ENCODE measurements at places on chromosomes 2 and 18.

DNA sequence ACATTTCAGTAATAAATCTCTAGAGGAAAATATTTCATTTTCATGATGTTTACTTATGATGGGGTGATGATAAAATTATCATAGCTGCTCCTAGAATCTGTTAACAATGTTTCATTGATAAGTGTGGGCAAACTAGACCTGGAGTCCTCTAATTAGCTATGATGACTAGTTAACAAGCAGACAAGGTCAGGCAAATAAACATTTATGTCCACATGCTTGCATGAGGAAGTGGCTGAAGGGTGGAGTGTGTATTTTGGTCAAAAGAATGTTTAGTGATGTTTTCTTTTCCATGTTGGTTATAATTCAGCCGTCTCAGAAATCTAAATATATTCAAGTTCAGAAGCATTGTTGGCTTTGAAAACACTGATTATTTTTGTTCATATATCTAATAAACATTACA lies 99.9 kb upstream of the FN1 start:
- DNase-seq: no peak

- DNase-seq: peak; percentile 44
These were observed 1.6 kb downstream of the CTIF start for GRCh38 chr18:48540251-48541025.

GRCh38 chr2:131040661-131041401 lies 52.4 kb downstream of the FAM168B start:
- DNase-seq: no peak

- DNase-seq: no peak
These were observed 22.7 kb upstream of the OTOS start for GRCh38 chr2:240162939-240163714.

DNA sequence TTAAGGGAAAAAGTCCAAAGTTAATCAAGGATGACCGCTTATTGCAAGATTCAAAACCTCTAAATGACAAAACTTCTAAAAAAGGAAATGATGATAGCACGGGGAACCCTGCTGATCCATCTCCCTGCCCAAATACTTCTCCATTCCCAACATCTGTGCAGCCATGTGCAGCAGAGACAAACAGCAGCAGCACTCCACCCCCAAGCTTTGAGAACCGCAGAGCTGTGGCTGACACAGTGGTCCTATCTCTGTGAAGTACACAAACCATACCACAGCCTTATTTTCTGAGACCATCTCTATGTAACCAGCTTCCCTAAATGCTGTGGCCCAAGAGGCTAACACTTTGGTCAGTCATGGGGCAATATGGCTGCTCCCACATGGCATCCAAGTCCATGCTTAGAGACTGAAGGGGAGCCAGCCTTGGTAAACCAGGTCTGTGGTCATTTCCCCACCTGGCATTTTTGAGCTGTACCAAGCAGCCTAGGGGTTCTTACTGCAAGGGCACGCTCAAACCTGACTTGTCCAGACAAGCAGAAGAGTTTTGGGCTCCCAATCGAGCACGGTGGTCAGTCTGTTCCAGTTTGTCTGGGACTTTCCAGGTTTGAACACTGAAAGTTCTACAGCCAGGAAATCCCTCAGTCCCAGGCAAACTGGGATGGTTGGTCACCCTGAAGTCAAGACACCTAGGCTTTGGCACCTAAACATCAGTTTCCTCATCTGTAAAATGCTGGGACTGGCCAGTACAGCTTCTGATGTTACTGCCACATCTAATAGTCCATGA lies 17.1 kb upstream of the NFE2L2 start:
- DNase-seq: no peak

DNA sequence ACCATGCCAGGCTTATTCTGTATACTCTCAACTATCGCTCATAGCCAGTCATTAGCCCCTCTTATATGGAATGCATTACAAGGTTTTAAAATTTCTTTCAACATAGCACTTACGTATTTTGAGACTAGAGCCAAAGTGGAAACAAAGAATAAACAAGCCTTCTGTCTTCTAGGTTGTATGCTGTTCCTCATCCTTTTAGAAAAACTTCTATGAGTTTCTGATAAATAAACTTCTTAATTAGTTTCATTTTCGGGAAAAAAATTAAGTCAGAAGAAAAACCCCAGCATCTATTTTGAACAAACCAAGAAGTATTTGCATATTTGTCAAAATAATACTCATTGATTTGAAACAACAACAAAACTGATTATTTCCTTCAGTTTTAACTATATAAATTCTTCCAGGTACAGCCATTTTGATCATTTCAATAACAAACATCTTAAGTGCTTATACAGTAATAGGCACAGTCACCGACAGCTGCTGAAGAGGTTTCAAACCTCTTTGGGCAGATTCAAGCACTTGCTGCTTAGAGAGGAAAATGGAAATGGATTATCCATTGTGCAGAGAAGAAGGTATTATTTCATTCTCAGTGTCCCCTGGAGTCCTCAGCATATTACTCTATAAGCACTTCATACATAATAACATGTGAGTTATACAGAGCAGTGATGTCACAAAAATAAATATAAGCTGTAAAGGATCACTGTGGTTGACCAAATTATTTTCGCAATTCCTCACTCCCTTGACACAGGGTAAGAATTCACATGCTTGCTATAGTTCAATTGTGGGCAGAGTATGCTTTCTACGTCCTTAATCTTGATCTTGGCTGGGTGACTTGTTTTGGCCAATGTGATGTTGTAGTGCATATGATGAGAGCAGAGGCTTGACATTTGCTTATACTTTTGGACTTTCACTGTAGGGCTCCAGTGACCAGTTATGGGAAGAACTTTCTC lies 833.8 kb downstream of the TRIB2 start:
- no peak for DNase-seq

DNA sequence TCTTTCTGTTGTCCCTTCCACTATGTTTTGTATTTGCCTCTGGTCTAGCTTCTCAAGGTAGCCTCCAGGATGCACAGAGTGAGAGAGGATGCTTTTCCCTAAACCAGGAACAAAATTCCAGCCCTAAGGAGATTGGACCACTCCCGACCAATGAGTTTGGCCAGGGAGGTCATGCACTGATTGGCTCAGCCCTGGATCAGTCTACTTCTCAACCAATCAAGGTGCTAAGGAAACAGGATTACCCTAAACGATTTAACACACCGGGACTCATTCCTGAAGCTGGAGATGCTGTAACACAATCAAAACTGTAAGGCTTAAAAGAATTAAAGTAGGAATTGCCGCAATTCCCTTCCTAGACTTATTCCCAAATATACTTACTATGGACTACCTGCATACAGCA lies 34.2 kb upstream of the NR4A2 start:
- DNase-seq: no peak

DNA sequence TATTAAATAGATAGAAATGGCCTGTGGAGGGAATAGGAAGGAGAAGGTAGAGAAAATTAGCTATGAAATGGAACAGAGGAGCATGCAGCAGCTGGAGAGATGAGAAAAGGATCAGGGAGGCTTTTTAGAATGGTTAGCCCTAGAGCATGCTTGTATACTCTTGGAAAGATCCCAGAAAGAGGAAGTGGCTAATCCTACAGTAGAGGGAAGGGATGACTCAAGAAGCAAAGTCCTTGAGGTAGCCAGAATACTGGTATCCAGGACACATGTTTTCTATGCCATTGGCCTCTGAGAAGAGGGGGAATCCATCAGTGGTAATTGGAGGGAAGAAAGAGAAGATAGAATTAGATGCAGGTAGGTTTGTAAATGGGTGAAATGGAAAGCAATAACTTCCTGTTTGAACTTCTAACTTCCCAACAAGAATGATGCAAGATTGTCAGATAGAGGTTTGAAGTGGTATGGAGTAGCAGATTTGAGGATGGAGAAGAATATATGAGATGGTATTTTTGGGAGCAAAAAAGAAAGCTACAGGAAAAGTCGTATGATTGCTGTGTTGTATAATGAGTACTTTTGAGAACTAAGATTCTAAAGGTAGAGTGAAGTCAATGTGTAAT lies 17.1 kb upstream of the OSBPL6 start:
- no peak for DNase-seq

DNA sequence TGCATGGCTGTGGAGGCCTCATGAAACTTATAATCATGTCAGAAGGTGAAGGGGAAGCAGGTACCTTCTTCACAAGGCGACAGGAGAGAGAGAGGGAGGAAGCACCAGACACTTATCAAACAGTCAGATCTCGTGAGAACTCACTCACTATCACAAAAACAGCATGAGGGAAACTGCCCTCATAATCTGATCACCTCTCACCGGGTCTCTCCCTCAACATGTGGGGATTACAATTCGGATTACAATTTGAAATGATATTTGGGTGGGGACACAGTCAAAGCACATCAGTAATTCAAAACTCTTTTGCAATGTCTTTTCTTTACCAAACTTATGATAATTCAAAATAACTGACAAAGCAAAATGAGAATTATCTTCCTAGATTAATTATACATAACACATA lies 8.5 kb upstream of the CCDC68 start:
- no peak for DNase-seq

GRCh38 chr2:55926246-55926645 lies 2.7 kb upstream of the EFEMP1 start:
- DNase-seq: no peak

GRCh38 chr2:27990030-27990590 lies 99.6 kb downstream of the BABAM2 start:
- no peak for DNase-seq

- DNase-seq: no peak
These were observed 208.2 kb downstream of the FBXO15 start for GRCh38 chr18:73939391-73939790.

DNA sequence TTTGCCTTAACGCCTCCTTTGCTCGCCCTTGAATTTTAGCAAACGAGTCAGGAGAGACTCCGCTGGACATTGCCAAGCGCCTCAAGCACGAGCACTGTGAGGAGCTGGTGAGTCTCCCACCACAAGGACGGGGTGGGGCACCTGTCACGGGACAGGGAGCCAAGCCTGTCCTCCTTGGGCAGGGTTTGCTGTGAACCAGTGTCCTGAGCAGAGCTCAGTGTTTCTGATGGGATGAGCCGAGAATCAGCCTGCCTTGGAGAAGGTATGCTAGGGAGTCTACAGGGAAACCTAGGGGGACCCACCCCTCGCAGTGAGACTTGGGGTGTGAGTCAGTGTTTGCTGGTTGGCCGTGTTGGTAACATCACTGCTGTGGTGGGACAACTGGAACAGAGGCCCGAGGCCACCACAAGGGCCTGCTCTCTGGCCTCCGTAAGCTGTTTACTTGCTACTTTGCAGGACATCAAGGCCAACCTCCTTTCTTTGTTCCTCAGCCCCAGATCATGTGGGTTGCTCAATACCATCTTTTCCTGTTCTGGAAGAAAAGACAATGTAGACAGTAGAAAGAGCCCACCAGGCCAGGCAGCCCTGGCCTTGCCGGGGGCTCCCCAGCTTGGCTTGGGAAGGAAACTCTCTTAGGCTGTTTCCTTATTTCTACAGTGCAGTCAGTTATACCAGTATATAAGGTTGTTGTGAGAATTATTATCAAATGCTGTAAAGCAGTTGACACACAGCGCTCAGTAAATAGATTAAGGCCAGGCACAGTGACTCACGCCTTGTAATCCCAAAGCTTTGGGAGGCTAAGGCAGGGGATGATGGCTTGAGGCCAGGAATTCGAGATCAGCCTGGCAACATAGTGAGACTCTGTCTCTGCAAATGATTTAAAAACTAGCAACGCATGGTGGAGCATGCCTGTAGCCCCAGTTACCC lies 42.4 kb downstream of the ITGB1BP1 start:
- no peak for DNase-seq

DNA sequence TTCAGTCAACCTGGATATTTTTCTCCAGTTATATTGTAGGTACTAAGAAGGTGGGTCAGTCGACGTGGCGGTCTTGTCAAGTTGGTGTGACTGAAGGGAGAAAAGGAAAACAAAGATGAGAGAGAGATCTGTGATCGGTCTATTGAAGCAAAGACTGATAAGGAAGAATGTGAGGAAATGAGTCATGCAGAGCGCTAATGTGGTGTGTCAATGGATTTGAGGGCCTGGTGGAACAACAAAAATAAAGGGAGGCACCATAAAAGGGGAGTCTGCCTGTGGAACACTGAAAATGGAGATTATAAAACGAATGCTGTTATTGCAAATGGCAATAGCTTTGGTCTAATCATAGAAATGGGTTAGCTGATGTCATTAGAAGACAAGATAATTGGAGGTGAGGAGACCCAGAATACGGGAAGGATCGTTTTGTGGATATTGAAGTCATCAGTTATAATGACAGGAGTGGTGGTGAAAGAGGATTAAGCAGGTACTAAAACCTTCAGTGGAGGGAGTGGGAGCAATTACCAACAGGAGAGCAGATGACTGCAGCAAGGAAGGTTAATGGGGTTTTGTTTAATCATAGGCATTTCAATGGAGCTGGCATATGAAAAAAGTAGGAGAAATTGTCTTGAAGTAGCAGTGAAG lies 599.1 kb upstream of the FSHR start:
- DNase-seq: no peak

DNA sequence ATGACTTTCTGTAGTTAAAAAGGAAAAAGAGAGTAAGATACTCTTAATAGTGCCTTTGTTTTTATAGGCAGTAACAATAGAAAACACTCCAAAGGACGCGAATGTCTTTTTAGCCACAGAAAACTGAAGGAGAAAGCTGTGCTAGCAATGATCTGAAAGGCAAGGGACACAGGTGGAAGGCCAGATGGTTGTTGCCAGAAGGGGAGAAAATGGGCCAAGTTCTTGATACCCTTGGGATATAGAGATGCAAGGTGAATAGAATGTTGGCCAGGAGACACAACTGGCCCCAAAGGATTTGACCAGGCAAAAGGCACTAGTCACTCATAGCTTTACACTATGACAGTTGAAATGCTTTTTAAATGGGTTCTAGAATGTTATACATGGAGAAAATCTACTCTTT lies 180.0 kb downstream of the NRXN1 start:
- no peak for DNase-seq

- no peak for DNase-seq
These were observed 68.1 kb downstream of the CLHC1 start for GRCh38 chr2:55163941-55164390.

DNA sequence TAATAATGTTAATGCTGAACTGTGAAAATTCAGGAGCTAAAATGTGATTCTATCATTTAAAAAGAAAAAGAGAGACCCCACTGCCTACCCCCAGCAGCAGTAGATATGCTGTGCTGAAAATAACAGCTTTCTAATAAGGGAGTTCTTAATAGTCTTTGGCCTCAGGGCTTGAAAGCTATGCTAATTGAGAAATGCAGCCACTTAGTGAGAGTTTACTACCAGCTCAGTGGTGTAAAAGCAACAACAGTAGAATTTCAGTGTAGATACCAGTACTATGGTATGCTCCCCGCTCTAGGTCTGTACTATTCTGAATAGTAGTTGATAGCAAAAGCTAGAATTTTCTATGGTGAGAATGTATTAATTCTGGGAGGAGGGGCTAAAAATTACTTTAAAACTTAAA lies 303.1 kb upstream of the VWC2L start:
- no peak for DNase-seq

- DNase-seq: no peak
These were observed 11.1 kb downstream of the EVA1A start for GRCh38 chr2:75549401-75550253.

DNA sequence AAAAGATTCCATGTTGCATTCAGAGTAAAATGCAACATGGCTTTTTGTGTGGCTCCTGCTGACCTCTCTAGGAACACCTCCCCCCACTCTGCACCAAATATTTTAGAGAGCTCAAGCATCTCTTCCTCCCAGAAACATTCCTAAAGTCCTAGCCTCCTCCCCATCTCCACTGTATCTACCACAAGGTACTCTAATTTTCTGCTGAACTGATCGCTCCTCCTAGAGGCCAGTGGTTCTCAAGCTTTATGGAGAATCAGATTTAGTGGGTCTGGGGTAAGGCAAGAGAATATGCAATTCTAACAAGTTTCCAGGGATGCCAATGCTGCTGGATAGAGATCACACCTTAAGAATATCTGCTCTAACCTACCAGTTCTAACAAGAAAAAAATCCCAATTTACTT lies 89.5 kb upstream of the HNRNPA3 start:
- no peak for DNase-seq
